ENCODE measurements at places on chromosomes 6 and 20.

- DNase-seq = no peak
These were observed 379.3 kb downstream of the MAFB start for GRCh38 chr20:40309731-40310130.

DNA sequence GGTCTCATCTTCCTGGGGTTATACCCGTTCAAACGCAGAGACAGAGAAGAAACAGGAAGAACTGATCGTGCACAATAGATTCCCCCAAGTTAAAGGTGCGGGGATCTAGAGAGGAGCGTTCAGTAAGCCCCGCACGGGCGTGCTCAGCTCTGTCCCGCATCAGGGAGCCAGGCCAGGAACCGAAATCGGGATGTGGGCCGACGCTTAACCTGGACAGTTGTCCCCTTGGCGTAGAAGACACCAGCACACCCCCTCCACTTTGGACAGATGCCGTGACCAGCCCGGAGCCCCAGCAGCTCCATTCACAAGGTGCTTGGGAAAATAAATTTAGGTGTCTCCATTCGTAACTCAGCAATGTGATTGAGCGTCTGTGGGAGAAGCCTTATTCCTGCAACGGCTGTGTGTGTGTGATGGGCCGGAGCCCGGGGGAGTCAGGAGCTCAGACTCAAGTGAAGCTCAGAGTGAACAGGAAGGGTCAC lies 24.0 kb upstream of the GATA5 start:
- no peak for DNase-seq

GRCh38 chr6:158631678-158632537 lies 12.6 kb downstream of the DYNLT1 start:
- no peak for DNase-seq

- DNase-seq = no peak
These were observed 65.7 kb downstream of the MRPL14 start for GRCh38 chr6:44061375-44062104.

DNA sequence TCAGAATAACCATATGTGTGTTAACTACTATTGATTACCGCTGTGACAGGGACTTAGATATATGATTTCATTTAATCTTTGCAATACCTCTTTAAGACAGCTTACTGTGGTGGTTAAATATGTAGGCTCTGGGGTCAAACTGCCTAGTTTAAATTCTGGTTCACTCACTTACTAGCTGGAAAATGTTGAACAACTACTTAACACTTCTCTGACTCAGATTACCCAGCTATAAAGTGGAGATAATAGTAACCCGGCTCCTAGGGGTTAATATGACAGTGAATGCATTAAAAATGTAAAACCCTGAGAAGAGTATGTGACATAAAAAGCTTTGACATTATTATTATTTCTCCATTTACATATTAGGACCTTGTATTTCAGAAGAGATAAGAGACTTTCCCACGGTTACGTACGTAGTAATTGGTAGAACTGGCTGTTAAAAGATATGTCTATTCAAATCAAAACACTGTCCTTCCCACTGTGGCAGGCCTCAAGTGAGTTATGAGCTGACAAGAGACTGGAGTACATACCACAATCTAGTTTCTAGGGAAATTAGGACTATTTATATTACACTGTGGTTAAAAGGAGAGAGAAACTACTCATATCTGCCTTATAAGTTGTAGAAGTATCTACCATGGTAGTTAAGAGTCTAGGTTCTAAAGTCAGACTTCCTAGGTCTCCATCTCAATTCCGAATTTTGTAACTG lies 4.4 kb upstream of the PLCB1 start:
- no peak for DNase-seq

DNA sequence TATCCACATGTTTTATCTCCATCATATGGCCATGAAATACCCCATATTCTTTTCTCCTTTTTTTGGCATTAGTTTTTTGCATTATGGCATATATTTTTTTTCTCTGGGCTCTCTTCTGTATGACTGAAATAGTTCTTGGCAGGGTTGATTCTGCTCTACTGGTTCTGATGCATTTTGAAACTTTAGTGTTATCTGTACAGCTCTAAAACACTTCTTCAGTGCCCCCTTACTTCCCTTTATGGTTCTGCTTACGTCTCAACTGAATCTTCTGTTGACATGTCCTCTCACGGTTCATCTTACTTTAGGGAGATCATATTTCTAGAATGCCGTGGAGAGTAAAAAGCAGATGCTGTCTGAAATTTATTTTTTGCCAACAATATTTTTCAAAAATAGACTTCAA lies 23.2 kb upstream of the TXNDC5 start:
- DNase-seq = no peak

DNA sequence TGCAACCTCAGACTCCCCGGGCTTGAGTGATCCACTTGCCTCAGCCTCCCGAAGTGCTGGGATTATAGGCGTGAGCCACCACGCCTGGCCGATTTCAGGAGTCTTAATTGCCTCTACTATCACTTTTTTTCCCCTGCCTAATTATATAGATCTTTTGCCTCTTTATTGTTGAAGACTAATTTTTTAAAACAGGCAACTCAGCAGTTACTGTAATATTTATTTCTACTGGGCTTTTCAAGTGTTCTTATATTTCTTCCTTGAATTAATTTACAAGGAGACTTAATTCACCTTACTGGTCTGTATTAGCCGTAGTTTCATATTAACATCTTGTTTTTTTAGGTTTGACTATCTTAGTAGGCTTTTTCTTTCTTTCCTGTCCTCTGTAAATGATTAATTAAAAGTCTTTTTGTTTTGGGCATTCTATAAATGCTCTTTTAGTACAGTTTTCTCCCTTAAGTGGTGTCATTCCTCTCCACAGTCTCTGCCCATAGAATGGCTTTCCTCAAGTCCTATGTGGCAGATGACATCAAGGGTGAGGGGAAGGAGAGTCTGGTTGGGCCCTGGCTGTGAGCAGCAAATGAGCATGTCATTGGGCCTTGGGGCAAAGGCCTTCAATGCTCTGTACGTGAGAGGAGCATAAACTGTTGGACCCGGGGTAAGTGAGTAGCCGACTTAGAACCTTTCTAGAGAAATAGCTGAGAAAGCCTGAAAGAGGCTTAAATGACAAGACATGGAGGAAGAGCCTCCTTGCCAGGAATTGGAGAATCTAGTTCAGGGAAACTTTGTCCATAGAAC lies 36.0 kb downstream of the ANKS1A start:
- no peak for DNase-seq

GRCh38 chr6:166153966-166154365 lies 13.7 kb downstream of the TBXT start:
- DNase-seq = no peak
